ENCODE measurements at places on chromosomes 5 and 9.

DNA sequence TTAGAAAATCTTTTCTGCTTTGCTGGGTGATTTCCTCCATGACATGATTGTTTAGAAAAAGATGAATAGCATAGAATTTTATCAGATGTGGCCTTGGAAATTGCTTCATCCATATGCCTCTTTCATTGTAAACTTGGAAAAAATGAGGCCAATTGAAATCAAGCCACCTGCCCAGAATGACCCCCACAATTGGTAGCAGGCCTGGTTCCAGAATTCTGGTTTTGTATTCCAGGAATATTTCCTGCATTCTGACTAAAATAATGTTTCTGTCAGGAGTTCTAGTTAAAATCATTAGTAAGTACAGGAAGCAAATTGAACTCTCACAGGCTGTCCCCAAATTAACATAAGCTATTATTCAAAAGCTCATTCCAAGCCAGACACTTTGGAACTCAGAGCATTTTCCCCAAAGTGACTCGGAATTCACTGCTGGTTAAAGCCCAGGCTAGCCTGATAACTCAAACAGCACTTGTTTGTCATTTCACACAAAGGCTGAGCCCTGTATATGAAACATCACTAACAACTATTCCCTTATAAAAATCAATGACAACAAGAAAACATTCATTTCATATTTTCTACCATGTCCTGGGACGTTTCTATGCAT, 75.1 kb upstream of the ADCY2 start:
- no peak for DNase-seq

GRCh38 chr9:2506321-2506720, 115.3 kb upstream of the VLDLR start:
- no peak for DNase-seq

GRCh38 chr9:70285246-70285645, 26.5 kb downstream of the SMC5 start:
- no peak for DNase-seq

DNA sequence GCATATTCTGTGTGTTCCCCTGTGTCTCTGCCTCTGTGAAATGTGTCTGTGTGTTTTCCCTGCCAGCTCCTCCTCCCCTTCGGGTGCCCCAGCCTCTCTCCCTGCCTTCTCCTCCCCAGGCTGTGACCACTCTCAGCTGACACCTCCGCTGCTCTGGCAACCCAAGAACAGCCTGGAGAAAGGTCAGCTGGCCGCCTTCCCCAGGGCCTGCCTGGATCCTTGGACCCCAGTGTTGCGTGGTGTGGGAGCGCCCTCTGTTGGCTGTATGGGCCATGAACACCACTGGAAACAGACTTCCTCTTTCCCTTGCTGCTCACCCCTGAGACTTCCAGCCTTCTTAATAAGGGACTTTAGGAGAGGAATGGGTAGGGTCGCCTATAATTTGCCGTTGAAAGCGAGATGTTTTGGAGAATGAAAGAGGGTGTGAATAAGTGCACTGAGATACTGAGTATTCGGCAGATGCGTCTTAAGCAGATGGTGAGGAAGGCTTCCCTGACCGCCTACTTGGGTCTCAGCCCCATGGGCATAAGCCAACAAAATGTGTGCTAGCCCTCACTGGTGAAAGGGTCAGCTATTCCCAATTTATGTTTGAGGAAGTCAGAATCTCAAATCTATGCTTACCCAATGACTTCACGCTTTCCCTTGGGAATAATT, 114.9 kb upstream of the TRIM32 start:
- DNase-seq: peak; percentile 45

All from MV-4-11 (cell line).